Left lung (tissue), 14 donors: ENCODE measurements at places on chromosomes 7 and 10.
A peak's percentile ranks its signal among the peaks of the same experiment; 100 is the strongest.

DNA sequence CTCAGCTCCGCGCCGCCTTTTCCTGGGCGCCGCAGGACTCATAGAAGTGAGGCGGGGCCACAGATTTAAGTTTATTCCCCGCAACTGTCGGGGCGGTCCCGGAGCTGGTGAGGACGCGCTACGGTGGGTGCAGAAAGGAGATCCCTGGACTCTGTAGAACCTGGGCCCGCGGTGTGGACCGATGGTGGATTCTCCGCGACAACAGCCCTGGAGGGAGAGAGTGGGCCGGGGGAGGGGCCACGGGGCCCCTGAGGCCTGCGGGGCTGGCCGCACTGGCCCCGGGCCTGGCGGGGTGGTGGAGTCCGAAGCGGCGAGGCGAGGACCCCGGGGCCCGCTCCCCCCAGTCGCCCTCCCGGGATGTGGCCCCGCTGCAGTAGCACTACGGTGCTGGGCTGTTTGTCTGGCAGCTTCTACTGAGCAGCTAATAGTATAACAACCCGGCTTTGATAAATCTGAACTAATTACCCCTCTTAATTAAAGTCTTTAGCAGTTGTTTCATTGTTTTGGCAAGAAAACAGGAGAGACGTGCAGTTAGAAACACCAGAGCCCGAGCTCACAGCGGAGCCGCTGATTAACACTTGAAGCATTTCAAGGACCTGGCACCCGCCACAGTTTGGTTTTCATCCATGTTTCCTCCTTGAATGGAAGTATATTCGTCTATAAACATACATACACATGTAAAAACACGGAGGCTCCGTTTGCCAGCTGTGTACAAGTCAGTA lies 4.2 kb downstream of the FEZF1 start:
- no peak for DNase-seq

GRCh38 chr10:55837273-55837672 lies 523.8 kb downstream of the ZWINT start:
- DNase-seq = no peak

- no peak for DNase-seq
Observed at GRCh38 chr7:5472432-5473315, 49.0 kb upstream of the TNRC18 start.

DNA sequence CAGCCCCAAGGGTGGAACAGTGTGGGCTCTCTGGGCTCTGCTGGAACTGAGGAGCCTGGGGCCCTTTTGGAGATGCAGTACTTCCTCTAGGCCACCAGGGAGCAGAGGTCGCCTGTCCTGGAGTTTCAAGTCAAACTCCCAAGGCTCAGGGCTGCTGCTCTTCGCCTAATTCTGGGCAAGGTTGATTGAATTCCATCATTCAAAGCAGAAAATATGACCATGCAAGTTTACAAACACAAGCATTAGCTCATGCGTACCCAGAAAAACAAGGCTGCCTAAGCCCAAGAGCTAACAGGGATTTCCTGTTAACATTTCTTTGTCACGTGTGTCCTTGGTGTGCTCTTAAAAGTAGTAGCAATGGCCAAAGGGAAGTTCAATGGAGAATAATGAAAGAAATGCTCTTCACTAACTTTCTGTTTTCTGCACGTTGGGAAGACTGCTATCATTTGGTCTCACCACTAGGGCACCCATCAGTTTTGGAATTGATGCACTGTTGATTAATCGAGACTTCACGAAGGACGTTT lies 20.1 kb downstream of the LDB3 start:
- DNase-seq = peak; percentile 54

- DNase-seq = peak; percentile 82
Observed at GRCh38 chr10:13099144-13099665, 758 bp upstream of the OPTN start.
